Erythroblast (primary cell): ENCODE measurements at places on chromosomes 2 and 18.

DNA sequence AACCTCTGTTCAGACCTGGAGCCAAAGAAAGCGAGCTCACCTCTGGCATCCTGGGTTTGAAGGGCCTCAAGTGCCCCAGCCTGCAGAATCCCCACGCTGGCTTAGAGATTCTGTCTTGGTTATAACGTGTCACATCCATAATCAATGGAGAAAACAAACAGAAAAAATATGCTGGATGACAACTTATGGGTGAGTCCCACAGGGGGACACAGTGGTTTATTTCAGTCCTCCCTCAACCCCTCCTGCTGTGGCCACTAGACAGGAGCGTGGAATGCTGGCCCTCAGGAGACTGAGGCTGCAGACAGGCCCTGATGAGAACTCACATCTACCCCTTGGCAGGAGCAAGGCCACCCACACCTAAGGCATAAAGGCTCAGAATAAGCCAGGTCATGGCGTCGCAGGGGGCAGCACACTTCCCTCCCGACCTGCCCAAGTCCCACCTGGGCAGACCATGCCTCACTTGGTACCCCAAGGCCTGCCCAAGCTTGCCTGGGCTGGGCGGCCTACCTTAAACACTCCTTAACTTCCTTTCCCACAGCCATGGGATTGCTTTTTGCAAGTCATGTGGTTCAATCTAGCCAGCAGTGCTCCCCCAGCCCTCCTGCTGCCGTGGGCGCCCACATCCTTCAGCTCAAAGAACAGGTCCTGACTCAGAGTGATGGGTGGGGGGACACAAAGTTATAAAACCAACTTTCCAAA is 19.9 kb downstream of the COX7A2L start:
- no peak for DNase-seq

DNA sequence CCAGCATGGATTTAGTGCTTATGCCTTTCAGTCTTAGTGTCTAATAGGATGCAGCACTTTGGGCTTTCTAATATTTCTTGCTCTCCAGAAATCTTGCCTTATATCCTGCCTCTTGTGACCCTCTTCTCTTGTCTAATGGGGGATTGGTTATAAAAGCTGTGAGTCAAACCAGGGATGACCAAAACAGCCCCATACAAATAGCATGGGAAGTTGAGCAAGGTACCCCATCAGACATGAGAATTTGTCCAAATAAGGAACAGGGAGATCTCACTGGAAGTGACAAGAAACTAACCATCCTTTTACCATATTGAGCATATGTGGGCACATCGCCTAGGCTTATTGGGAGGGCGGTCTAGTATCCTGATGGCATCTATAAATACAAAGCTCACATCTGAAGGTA is 78.8 kb upstream of the BZW1 start:
- no peak for DNase-seq

DNA sequence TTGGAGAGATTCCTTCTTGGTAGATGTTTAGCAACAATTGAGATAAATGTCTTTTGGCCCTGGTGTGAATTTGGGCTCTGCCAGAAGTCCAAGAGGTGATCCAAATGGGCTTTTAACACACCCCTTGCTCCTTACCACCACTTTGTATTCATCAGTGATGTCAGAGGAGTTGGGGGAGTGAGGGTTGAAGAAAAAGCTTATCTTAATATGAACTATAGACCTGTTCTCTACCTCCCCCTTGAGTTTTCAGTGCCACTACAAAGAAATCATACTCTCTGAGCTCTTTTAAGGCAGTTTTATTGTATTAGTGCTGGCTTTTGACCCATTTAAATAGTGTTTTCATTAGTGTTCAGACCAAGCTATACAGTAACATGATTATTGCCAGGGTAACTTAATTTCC is 229.1 kb downstream of the PHLPP1 start:
- no peak for DNase-seq

DNA sequence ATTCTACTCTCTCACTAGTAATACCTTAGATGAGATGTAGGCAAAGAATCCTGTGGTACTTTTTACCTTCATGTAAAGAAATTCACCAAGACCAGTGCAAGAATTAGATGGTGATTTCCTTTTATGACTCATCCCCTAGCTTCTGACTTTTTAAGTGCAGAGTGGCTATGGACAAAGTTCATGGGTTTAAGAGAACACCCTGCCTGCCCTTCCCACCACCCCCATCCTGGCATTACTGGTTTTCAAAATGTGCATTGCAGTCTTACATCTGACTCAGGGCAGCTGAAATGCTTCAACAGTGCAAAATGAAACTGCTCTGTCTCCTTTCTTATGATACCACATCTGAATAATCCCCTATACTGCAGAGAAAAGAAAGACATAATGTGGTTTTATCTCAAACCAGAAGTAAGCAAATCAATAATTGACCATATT is 22.6 kb downstream of the MAIP1 start:
- peak; percentile 18 for DNase-seq

DNA sequence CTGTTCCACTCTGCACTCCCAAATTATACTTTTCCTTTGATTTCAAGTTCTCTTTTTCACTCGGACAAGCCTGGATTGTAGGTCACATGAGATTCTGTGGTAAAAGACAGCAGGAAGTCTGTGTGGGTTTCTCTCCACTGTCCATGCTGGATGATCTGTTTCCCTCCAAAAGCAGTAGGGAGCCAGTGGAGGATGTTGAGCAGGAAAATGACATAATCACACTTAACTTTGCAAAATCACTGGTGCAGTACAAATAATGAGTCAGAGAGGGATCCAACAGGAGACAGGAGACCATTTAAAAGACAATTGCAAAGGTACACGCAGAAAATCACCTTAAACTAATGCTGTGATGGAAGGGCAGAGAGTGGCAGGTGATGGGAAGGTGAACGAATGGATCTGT is 301.3 kb downstream of the ZNF407 start:
- DNase-seq: no peak

DNA sequence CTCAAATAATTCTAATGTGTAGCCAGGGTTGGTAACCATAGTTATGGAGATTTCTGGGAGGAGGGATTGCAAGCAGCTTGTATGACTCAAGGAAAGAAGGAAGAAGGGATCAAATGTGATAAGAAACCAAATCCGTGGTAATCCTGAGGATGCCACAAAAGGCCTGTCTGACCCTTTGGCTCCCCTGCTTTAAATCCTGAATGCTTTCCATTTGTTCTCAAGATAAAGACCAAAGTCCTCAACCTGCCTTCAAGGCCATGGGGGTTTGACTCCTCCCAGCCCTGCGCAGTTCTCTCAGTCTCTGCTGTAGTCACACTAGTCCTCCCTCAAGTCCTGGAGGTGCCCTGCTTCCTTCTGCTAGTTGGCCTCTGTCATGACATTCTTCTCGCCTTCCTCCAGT is 74.0 kb downstream of the SUMO1 start:
- no peak for DNase-seq

- no peak for DNase-seq
Observed at GRCh38 chr2:124586210-124586609, 561.1 kb downstream of the CNTNAP5 start.

GRCh38 chr2:206805887-206806607 is 40.6 kb downstream of the FASTKD2 start:
- no peak for DNase-seq

GRCh38 chr2:152126664-152127063 is 27.8 kb upstream of the CACNB4 start:
- peak; percentile 11 for DNase-seq

- DNase-seq: no peak
Observed at GRCh38 chr2:147568109-147568508, 276.7 kb upstream of the ACVR2A start.

- no peak for DNase-seq
Observed at GRCh38 chr2:184534986-184535385, 63.3 kb upstream of the ZNF804A start.

- DNase-seq: no peak
Observed at GRCh38 chr2:69639266-69639665, 4.3 kb downstream of the AAK1 start.

- DNase-seq: peak; percentile 40
Observed at GRCh38 chr2:24926602-24927252, 6.7 kb upstream of the ADCY3 start.

DNA sequence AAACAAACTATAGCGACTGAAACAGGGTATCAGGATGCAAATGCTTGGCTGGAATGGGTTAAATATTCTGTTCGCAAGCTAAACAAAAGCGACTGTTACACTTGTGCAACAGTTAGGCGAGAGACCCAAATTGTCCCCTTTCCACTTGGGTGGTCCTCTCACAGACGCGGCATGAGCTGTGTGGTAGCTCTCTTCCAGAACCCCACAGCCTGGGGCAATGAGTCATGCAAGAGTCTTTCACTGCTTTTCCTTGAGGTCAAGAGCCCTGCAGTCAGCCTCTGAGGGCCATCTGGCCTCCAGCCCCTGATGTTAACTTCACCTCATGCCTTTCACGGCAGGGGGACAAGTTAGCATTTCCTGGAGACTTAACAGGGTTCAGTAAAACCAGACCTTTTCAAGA is 25.7 kb downstream of the SULT1C4 start:
- DNase-seq: no peak

- no peak for DNase-seq
Observed at GRCh38 chr2:203790134-203790852, 77.3 kb upstream of the CTLA4 start.

- DNase-seq: no peak
Observed at GRCh38 chr18:47420130-47420529, 168.7 kb upstream of the SKOR2 start.
